ENCODE measurements at places on chromosomes 12 and 14. TPM values are rescaled to one million over a fixed set of nuclear protein-coding genes. Genes with fewer than 3 reads are reported as not detected.
A peak's percentile ranks its signal among the peaks of the same experiment; 100 is the strongest.

- no peak for DNase-seq
Measured at GRCh38 chr12:30106204-30106965, 322.6 kb upstream of the TMTC1 start.

- no peak for DNase-seq
Measured at GRCh38 chr12:110822821-110823415, 23.9 kb upstream of the CCDC63 start.

Gene TSPAN11
- 10.0 TPM for total RNA-seq

DNA sequence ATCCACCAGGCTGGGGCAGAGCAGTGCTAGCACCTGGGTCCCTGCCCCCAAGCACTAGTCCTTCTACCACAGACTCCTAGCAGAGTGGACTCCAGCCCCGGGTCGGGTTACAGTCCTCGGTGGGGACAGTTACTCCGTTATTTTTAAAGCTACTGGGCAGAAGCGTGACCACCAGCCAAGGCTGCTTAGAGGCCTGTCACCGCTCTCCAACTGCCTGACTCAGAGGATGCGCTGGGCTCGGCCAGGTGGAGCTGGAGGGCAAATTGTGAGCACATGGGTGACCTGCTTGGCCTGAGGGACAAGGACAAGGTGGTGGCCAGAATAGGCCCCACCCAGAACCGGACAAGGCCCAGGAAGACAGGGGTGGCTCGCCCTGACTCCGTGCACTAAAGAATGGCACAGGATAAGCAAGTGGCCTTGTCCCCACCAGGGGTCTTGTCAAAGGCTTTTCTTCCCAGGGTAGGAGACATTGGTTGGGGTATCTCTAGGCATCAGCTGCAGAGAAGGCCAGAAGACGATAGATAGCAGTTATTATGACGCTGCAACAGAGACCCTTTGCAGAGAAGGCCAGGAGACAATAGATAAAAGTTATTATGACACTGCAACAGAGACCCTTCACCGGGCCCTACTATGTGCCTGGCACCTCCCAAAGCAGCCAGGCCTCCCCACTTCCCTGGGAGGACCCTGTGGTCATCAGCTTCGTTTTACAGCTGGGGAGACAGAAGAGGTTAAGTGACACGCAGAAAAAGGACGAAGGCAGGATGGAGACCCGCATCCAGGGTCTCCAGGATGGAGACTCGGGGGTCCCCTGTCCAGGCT, 1.6 kb downstream of the ABCB9 start:
- peak; percentile 80 for DNase-seq

Gene ADSS1
- total RNA-seq, result 4.3 TPM

Gene EAPP
- total RNA-seq, result 53.6 TPM

GRCh38 chr12:76976777-76977382, 88.5 kb downstream of the E2F7 start:
- DNase-seq, result no peak

- DNase-seq, result no peak
Measured at GRCh38 chr12:84913129-84913515, 523 bp upstream of the SLC6A15 start.

DNA sequence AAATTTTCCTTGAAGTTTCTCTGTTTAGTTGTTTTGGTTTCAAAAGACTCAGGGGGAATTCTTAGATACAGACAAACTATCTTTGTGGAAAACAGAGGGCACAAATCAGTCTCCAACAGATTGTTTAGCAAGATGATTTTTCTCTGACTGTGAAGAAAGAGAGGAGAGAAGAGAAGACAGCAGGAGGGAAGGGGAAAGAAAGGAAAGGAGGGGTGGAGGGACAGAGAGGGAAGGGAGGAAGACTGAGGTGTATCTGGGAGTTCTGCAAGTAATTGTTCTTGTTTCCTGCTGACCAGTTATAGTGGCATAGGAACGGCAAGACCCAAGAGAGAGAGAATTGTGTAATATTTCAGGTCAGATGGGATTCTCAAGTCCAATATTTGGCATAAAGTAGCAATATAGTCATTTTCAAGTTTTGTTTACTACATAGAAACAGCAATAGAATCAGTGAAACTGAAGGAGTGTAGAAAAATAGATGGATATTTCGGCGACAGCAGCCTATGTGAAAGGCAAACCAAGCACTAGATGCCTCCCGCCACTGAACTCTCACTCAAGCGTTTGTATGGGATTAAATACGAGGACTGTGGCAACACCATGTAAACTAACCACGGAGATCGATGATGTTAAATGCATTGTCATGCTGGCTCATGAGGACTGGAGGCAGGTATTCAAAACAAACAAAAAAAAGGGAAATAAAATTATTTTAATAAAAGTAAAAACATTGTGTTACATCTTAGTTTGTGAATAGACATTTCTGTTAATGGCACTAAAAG, 342.5 kb downstream of the SLC16A7 start:
- DNase-seq, result no peak

GRCh38 chr12:93402333-93403311, 24.9 kb downstream of the NUDT4 start:
- DNase-seq, result no peak

Gene KRT86
- under 0.01 TPM for total RNA-seq

GRCh38 chr12:60805364-60805763, 1209.5 kb downstream of the SLC16A7 start:
- DNase-seq, result no peak

Measured in osteoblast (primary cell).